ENCODE measurements at places on chromosomes 5 and 9.

GRCh38 chr9:13047827-13048587 is 231.5 kb downstream of the MPDZ start:
- DNase-seq, result no peak

DNA sequence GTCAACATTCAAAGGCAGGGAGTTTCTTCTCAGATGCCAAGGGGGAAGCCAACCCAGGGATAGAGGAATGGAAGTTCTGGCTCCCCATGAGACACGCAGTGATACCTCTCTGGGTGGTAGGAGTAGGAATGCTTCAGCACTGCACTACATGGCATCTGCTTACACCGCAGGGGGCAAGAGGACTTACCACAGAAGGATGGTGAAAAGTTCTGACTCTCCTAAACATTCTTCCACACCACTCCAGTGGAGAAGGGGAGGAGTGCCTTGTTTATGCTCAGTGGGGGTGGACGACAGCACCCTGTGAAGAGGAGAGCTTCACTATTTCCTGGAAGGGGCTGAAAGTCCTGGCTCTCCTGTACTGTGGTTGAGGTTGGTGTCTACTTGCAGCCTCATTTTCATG is 1011.3 kb upstream of the WWC1 start:
- DNase-seq, result no peak

DNA sequence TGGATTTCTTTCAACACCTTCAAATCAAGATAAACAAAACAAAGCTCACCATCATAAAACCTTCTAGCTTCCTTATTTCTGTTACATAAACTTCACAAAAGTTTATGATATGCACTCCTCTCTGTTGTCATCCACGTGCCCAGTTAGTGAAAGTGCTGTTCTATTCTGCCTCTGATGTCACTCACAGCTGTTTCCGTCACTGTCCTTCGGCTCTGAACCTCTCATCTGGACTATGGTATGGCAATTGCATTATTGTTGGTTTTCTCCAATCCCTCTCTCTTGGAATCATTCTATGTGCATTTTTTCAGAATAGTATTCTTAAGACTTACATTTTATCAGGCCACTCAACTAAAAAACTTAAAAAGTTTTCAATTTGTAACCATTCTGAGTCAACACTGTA is 264.2 kb upstream of the DAPK1 start:
- DNase-seq, result no peak

GRCh38 chr9:107180206-107180605 is 102.9 kb upstream of the RAD23B start:
- no peak for DNase-seq

DNA sequence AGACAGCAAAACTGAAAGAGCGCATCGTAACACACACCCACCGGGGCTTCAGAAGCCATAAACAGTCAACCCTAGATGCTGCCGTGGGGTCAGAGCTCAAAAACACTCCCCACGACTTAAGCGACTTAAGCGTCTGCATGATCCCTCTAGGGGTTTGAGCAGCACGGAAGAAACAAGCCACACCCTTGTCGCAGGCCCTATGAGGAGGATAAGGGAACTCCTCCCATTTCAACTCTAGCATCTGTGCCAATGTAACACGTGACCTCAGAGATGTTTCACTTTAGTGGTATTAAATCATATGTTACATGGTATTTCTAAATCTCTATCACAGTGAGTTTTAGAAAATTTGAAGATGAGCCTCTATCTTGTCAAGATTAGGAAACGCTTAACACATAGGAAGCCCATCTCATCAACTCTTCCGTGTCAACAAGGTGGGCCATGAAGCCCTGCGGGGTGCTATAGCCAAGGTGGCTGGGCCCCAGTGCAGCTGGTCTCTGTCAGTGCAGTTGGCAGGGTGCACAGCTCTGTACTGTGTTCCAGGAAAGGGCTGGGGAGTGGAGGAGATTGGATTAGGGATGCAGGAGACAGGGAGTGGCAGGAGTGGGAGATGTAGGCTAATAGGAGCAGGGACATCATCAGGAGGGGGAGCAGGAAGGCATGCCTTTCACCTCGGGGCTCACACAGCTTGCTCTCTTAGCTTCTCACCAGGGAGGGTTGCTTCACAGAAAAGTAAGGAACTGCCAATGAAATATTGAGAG is 33.1 kb downstream of the ZCCHC9 start:
- DNase-seq, result no peak

GRCh38 chr5:54450542-54450941 is 5.0 kb upstream of the HSPB3 start:
- no peak for DNase-seq

DNA sequence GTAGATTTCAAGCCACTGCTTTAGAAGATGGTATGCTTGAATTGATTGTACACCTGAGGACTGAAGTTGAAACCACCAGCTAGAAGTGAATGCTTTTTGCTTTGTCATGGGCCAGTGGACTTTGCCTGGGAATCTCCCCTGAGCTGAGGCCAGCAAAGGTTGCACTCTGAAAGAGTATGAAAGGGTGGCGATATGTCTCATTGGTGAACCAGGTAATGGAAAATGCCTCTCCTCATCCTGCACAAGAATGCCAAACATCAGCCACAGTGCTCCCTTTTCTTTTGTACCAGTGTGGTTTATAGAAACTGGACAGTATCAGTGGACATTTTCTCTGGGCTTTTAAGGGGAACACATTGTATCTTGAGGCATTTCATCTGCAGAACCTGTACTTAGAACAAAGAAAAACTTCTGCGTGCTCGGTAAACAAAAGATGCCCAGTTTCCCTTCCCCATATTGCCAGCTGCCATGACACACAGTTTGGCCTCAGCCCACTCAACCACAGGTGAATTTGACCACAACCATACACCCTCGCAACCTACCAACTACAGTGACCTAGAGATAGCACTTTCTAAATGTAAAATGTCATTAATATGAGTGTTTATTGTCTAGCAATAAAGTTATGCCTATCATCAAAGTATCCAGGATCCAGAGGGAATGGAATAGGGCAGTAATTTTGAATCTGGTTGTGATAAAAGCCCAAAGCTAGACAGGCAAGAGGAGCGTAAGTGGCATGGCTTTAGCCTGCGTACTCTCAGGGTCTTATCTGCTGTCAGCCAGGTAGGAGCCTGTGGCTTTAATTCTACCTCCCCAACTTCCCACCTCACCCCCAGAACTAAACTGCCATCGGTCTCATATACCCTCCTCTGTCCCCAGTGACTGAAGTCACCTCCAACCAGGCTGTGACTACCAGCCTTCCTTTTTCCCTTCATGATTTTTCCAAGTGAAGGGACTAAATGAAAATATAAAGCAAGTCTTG is 79.5 kb upstream of the LHFPL2 start:
- DNase-seq, result no peak

DNA sequence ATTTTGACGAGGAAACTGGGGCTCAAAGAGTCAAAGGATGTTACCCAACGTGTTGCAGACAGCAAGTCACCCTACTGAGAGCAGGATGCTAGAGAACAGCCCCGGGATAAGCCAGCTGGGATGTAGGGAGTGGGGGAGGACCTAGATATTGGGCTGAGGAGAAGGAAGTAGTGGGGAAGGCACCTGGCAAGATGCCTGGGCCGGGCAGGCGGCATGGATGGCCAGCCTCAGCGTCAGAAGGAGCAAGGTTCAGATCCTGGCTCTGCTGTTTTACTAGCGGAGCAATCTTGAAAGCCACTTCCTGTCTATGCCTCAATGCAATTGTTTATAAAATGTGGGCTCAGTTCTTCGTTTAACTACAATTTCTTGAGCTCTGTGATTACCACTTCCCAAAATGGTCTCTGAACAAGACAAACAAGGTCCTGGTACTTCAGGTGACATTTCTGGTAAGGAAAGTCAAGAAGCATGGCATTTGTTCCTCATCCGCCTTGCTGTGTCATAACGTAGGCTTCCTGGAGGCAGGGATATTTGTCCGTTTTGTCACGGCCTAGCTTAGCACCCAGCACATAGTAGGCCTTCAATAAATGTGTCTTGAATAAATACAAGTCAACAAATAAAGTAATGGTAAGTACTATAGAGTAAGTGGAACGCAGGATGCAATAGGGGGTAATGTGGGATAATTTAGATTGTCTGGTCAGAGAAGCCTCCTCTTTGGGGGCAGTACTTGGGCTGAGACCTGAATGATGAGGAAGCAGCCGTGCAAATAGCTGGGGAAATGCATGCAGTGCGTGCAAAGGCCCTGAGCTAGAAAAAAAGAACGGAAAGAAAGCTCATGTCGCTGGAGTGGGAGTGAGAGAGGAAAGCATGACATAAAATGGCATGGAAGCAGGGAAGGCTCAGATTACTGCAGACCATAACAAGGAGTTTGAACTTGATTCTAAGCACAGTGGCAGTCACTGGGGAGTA is 70.5 kb downstream of the SMIM23 start:
- DNase-seq, result no peak

- DNase-seq, result no peak
Observed at GRCh38 chr9:16475257-16475656, 395.2 kb downstream of the BNC2 start.

- no peak for DNase-seq
Observed at GRCh38 chr5:140055152-140055551, 12.1 kb upstream of the NRG2 start.

DNA sequence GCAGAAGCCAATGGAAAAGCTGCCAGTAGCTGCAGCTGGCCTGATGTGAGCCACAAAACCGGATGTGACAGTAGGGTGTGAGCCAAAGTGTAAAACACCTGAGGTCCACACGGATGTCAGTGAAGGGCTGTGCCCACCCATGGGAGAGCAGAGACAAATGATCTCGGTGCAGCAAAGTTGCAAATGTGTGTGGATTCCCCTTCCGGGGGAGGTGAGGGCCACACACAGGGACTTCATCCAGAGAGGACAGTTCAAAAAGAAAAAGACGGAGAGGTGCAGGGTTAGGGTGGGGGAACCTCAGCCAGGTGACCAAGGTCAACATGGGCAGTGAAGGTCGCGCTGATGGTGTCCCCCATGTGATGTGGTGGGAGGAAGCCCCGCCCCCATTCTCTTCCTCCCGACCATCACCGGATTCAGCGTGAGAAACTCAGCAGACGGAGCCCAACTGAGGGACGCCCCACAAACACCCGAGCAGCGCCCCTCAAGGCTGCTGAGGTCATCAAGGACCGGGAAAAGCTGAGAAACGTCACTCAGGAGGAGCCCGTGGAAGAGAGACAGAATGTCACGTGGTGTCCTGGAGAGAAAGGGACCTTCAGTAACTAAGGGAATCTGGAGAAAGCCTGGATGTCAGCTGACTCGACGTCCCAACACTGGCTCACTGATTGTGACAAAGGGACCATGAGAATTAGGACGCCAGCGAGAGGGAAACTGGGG is 11.4 kb upstream of the PTGDS start:
- no peak for DNase-seq

DNA sequence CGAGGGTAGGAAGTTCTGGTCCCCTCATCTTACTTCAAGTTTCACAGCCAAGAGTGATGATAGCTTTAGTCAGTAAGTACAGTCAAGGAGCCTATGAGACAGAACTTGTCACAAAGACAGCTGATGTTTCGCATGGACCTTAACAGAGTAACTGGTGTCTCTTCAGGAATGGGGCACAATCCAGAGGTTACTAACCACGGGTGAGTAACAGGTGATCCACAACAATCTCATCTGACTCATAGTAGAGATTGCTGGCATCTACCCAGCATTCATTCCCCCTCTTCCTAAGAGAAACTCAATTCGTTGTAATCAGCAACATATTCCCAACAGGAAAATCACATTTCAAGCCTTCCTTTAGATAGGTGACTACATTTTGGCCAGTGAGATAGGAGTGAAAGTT is 126.7 kb downstream of the SNX18 start:
- no peak for DNase-seq

GRCh38 chr9:98378206-98378780 is 122.8 kb upstream of the TBC1D2 start:
- DNase-seq, result no peak

DNA sequence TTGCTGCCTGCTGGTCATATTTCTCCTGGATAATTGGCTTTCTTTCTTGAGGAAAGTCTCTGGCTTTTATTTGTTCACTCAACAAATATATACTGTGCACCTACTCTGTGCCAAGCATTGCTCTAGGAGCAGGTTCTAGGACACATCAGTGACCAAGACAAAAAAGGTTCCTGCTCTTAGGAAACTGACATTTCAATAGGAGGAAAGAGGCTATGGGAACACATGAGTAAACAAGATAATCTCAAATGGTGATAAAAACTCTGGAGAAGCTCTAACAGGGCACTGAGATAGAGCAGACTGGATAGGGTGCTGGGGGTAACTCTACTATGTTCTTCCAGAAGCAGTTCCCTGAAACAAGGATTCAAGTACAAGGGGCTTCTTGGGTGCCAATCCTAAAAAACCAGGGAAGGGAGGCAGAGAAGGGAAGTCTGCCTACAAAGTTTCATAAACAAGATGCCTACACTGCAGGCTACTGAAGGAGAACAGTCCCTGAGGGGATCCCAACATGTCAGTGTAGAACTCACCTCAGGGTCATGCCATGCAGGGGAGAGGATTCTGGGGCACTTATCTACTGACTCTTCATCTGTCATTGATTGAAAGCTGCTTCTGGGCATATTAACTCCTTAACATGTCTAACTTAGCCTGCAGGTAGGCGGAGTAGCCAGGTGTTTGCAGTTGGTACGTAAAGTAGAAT is 181.3 kb downstream of the GRIA1 start:
- no peak for DNase-seq

GRCh38 chr9:36855448-36856315 is 178.4 kb downstream of the PAX5 start:
- DNase-seq, result no peak

DNA sequence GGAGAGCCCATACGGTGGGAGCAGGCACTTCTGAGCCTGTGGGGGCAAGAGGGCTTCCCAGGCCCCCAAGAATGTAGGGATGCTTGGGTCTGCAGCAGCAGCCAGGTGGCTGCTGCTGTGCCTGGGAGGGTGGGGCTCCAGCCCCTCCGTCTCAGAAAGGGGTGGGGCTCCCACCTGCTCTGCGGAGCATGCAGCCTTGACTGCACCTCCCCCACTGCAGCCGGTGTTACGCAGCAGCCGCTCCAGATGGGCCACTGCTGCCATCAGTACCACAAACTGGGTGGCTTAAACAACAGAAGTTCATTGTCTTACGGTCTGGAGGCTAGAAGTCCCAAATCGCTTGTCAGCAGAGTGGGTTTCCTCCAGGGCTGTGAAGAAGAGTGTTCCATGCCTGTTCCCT is 365.5 kb downstream of the TMEM38B start:
- no peak for DNase-seq

DNA sequence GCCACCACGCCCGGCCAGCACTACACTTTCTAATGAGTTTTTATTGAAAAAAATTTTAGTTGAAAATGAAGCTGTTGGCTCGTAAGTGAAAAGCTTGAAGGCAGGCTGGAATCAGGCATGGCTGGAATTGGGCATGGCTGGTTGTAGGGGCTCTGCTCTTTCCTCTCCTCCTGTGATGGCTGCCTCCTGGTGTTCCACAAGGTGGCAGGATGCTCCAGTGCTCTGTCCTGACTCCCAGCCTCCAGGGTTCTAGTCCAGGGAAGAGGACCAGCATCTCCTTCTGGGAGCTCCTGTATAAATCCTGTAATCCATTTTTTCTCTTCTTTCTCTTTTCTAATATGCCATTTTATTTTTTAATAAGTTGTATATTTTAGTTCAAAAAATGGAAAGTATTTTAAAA is 57.2 kb upstream of the DHFR start:
- DNase-seq, result no peak

GRCh38 chr9:708551-709432 is 132.7 kb upstream of the DMRT1 start:
- no peak for DNase-seq

GRCh38 chr5:68141494-68141893 is 74.1 kb upstream of the PIK3R1 start:
- no peak for DNase-seq

- no peak for DNase-seq
Observed at GRCh38 chr5:140497897-140498296, 49.6 kb upstream of the EIF4EBP3 start.

GRCh38 chr5:136020383-136021015 is 8.3 kb upstream of the TGFBI start:
- no peak for DNase-seq

GRCh38 chr5:145750199-145750598 is 84.9 kb downstream of the PRELID2 start:
- no peak for DNase-seq
